ENCODE measurements at places on chromosomes 2 and 18. TPM values are rescaled to one million over a fixed set of nuclear protein-coding genes. Genes with fewer than 3 reads are reported as not detected.

The OSR1 gene
- 1.3 TPM for total RNA-seq

The PDCL3 gene
- total RNA-seq = 25.2 TPM

The ADD2 gene
- 16.3 TPM for total RNA-seq

The SERPINB4 gene
- not detected for total RNA-seq

The DCDC2C gene
- total RNA-seq = not detected

The POLR1A gene
- total RNA-seq = 18.9 TPM

The ARHGEF4 gene
- total RNA-seq = 1.4 TPM

The INSIG2 gene
- total RNA-seq = 8.1 TPM

The CACNB4 gene
- 0.31 TPM for total RNA-seq

The DNAJC5G gene
- total RNA-seq = not detected

The DOCK10 gene
- 22.8 TPM for total RNA-seq

The RTP5 gene
- not detected for total RNA-seq

The ELOA2 gene
- total RNA-seq = not detected

The BCL11A gene
- total RNA-seq = 1.1 TPM

The KIF3C gene
- 3.5 TPM for total RNA-seq

The SCN7A gene
- not detected for total RNA-seq

The ANTXR1 gene
- 34.5 TPM for total RNA-seq

The SCN2A gene
- 0.64 TPM for total RNA-seq

The GALR1 gene
- under 0.01 TPM for total RNA-seq

The SNORC gene
- 0.25 TPM for total RNA-seq

The EVA1A gene
- total RNA-seq = 13.8 TPM

The TTC32 gene
- 3.5 TPM for total RNA-seq

The BOLA3 gene
- 202 TPM for total RNA-seq

The SCN9A gene
- total RNA-seq = 3.9 TPM

The UGT1A4 gene
- total RNA-seq = 0.04 TPM

The HAAO gene
- not detected for total RNA-seq

The ZBTB7C gene
- 1.1 TPM for total RNA-seq

The CLIP4 gene
- total RNA-seq = 14.1 TPM

The NR4A2 gene
- total RNA-seq = 0.70 TPM

The FTCDNL1 gene
- total RNA-seq = 2.3 TPM

The SPATA3 gene
- not detected for total RNA-seq

The MAP3K19 gene
- not detected for total RNA-seq

The RSAD2 gene
- total RNA-seq = 1.2 TPM

The ASAP2 gene
- total RNA-seq = 10.4 TPM

The NDUFS1 gene
- 198 TPM for total RNA-seq
